ENCODE measurements at places on chromosomes 1 and 21.

GRCh38 chr1:154938604-154939399, 2.3 kb upstream of the PMVK start:
- DNase-seq, result no peak

GRCh38 chr1:27563591-27564471, 40.1 kb downstream of the AHDC1 start:
- DNase-seq, result no peak

DNA sequence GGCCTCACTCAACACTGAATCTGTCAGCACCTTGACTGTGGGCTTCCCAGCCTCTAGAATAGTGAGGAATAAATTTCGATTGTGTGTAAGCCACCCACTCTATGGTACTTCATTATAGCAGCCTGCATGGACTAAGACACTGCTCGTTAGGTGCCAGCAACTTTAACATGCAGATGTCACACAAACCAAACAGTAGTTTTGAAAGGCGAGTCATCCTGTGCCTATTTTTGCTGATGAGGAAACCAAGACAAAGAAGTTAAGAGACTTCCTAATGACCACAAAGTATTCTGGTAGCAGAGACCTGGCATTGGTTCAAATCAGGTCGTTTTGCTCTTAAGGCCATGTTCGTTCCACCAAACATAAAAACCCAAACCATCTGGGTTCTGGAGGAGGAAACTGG, 42.9 kb downstream of the BATF3 start:
- no peak for DNase-seq

DNA sequence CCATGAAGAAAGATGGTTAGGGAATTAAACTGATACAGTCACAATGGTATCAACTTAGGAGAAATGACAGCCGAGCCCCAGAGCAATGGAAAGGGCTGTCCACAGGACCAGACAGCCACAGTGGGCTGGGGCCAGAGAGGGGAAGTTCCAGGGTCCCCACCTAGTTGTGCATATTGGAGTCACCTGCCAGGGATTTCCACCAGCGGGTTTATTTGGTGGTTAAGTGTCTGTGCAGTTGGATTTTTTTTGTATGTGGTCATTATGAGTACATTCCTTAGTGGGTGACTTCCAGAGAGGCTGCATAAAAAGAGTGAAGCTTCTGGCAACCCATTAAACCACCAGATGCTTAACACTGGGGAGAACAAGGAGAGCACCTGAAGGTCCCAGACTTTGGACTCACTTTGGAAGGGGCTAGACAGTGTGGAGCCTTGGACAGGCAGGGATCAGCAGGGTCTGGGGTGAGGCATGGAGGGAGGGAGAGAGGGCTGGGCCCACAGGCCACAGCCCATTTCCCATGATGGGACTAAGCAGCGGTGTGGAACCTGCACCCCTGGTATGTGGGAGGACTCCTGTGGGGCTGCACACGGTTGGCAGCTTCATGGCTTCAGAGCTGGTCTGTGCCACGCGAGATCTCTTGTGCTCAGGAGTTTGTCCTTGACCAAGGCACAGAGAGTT, 7.8 kb upstream of the PTTG1IP start:
- no peak for DNase-seq

DNA sequence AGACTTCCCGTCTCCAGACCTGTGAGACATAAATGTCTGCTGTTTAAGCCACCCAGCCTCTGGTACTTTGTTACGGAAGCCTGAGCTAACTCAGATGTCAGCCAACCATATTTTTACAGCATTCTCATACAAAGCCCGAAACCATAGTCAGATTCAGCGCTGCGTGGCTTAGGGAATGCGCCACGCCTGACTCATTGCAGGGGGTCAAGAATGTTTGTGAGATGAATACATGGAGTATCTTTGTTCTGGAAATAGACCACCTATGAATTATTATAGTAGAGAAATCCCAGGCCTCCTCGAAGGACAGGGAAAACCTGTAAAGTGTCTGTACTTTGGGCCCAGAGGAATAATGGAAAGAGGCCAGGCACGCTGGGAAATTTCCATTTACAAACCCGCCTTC, 434.8 kb downstream of the CAMTA1 start:
- no peak for DNase-seq

GRCh38 chr1:162412002-162412401, at the start of gene SH2D1B:
Gene SH2D1B, minus strand, starts transcription at chr1:162412136. Its CDS starts 120 bp downstream, at chr1:162412016.
- no peak for DNase-seq

DNA sequence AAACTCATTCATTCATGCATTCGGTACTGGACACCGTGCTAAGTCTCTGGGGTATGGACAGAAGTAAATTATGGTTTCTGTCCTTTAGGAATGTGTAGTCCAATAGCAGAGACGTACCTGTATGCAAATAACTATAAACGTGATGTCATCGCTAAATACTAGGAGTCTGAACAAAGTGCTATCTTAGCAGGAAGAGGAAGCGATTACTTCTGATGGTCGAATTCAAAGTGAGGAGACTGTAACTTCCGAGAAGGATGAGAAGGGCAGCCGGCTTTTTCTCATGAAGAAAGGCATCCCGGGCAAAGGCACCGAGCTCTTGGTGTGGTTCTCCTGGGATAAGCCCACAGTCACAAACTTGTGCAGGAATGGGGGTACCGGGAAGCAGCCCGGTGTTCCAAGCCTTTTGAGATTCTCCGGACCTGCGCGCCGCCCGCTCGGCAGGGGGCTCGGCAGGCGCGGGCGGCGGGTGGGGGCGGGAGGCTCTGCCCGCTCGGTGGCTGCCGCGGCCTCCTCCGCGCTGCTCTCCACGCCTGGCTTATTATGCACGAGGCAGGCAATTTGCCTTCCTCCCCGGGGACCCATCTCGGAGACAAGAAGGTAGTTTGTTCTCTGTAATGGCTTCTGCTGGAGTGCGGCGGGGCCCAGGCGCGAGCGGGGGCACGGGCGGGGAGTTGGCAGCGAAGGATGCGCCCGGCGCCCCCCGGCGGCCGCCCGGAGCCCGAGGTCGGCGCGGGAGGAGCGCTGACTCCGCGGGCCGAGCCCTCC, 67.5 kb upstream of the CD1D start:
- no peak for DNase-seq

DNA sequence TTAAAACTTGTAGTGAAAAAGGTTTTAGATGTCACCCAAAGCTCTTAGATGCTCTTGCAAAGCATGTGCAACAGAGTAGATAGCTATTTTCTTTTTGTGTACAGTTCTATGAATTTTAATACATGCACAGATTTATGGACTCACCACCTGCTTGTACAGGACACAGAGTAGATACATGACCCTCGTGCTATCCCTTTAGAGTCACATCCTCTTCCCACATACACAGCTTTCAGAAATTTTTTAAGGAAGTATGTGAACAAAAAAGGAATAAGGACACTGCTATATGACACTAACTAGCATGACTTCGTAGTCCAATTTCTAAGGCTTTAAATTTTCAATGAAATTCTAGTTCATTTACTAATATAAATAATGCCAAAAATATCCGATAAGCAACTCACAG, 60.9 kb downstream of the ABL2 start:
- DNase-seq, result no peak

DNA sequence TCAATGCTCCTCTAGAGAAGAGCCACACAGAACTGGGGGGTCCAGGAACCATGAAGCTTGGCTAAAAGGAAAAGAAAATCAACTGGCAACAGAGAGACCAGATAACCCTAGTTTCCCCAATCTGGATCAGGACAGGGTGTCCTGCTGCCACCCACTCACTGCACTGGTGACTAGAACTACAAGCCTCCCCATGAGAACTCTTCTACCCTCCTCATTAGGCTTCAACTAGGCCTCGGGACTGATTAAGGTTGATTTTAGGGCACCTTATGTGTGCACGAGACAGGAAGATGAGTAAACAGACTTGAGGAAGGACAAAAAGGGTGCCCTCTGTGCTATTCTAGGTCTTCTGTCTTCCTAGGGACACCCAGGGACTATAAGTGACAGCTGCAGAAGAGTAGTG, 2.3 kb upstream of the SF3B4 start:
- DNase-seq, result no peak

GRCh38 chr1:168138134-168138533, 1.4 kb upstream of the GPR161 start:
- no peak for DNase-seq
